ENCODE measurements at places on chromosomes 7 and 10.

DNA sequence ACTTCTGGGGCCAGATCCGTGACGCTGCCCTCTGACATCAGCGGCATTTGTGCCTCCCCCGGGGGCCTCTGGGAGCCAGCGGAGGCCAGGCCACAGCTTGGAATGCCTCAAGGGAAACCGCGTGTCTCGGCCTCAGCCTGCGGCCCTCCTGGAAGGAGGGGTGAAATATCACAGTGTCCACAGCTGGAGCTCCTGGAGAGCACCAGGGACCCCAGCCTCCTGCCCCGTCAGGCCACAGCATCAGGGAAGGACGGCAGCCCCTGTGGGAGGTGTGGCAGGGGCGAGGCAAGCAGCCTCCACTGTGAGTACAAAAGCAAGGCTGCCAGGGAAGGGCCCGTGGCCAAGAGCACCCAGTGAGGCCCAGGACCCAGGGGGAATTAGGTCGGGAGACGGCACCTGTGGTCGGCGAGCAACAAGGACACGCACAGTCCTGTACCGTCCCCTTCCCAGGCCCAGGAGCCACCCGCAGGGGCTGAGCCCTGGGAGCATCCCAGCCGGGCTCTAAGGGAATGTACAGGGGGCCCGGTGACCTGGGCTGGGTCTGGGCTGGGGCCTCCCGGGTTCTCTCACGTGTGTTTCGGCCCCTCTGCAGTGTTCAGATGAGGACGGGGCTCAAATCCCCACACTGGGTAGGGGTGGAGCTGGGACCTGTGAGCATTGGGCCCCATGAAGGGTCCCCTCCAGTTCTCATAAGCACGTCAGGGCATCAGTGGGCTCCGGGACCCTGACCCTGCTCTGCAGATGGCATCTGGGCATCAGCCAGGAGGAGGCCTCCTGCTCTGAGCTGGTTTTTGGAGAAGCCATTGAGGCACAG lies 18.7 kb upstream of the KNDC1 start:
- no peak for DNase-seq

DNA sequence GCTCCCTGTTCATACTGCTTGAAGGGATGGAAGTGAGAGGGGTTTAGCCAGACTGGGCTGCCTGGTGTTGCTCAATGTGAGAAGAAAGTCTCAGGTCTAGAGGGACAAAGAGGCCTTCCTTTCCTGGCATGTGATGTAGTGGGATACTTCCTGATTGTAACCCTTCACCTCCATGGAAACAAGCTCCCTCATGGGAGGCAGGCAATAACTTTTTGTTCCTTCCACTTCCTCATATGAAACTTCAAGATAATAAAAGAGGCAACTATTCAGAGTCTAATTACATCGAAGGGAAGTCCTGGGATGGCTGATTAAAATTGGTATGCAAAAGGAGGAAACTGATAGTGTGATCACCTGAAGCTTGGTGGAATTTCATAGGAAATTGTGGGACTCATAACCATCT lies 84.1 kb upstream of the ETV1 start:
- DNase-seq, result no peak

DNA sequence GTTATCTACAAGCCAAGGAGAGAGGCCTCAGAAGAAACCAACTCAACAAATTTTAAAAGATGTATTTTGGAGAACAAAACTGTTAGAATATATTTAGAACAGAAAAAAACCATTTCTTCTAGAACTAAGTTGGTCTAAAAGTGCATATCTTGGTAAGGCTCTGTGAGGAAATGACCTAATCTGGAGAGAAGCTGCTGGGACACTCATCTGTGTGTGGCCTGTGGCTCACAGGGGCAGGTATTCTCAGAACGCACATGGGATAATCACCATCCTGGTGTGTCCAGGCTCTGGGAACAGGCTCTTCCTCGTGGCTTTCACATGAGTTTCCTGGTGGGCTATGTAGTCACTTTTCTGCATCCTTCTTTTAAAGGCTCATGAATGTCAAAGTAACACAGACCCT lies 38.1 kb upstream of the PRSS1 start:
- no peak for DNase-seq

DNA sequence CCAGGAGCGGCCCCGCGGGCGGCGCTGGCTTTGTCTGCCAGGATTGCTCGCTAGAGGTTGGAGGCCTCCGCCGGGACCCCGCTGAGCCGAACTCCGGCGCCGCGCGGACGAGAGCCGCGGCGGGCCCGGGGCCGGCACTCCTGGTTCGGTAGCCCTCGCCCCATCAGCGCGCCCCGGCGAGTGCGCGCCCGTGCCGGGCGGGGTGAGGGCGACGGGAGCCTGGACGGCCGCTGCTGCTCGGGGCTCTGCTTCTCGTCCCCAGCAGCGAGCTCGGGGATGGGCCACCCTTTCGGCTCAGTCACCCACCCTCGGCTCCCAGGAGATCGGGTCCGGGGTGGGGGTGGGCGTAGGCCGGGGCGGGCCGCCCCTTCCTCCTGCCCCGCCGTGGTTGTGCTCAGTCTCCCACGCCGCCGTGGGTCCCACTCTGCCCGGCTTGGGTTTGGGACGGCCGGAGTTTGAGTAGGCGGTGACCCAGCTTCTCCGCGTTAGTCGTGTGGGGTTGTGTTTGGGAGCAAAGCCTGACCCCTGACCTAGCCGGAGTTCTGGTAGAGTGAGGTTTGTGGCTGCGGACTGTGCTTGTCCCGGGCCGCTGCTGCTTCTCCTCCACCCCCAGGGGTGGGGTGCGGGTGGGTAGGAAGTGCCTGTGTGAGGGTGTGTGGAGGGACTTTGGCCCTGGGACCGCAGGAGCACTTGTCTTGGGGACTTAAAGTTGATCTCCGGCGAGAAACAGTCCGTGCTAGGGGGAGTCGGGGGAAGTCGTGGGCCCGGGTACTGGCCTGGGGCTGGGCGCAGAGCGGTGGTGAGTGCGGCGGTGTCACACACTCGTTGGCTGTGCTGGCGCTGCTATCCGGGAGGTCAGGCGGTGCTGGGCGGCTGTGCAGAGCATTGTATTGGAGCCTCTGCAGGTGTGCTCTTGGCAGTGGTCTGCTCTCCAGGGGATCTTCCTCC lies 677 bp downstream of the TSPAN14 start:
- DNase-seq, result peak; percentile 65

- DNase-seq, result no peak
Measured at GRCh38 chr10:89082086-89082485, 91.5 kb downstream of the FAS start.

- no peak for DNase-seq
Measured at GRCh38 chr10:79413196-79413595, 32.2 kb downstream of the ZCCHC24 start.

- DNase-seq, result no peak
Measured at GRCh38 chr7:25722856-25723255, 429.1 kb upstream of the NFE2L3 start.

GRCh38 chr7:99143521-99143852 lies 421 bp downstream of the SMURF1 start:
- DNase-seq, result no peak

- DNase-seq, result peak; percentile 92
Measured at GRCh38 chr10:8053446-8054243, 843 bp upstream of the GATA3 start.

DNA sequence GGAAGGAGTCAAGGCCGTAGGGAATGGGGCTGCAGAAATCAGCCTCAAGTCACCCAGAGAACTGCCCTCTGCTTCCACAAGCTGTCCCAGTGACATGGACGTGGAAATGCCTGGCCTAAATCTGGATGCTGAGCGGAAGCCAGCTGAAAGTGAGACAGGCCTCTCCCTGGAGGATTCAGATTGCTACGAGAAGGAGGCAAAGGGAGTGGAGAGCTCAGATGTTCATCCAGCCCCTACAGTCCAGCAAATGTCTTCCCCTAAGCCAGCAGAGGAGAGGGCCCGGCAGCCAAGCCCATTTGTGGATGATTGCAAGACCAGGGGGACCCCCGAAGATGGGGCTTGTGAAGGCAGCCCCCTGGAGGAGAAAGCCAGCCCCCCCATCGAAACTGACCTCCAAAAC lies 50.2 kb upstream of the PDCD4 start:
- no peak for DNase-seq

DNA sequence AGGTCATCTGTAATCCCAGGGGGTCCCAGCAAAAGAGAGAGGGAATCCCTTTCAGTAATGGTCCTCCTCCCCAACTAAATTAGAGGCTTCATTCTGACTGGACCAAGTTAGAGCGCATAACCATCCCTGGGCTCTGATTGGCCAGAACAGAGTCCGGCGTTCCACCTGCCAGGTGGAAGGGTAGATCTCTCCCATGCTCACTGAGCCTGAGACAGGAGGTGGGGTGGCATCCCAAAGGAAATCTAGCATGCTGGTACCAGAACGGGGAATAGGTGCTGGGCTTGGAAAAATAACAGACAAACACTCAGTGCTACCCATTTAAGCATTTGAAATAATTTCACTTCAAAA lies 21.0 kb upstream of the TSPAN33 start:
- no peak for DNase-seq

GRCh38 chr10:105063796-105064195 lies 422.7 kb downstream of the SORCS3 start:
- peak; percentile 51 for DNase-seq

DNA sequence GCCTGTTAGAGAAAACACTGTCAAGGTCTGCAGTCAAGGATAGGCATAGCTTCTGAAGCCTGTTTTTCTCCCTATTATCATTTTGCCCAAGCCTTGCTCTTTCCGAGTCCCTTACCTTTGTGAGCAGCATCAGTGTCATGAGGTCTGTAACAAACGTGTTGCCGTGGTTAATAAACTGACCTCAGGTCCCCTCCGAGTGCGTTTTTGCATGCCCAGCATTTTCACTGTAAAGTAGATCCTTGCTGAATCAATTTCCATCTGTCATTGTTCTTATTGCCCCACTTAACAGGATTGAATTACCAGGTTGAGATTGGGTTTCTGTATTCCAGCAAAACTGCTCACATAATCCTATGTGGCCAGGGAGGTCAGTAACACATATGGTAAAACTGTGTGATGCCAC lies 110.3 kb downstream of the ZNF248 start:
- DNase-seq, result no peak

- no peak for DNase-seq
Measured at GRCh38 chr10:83723080-83723479, 416.2 kb upstream of the GHITM start.

DNA sequence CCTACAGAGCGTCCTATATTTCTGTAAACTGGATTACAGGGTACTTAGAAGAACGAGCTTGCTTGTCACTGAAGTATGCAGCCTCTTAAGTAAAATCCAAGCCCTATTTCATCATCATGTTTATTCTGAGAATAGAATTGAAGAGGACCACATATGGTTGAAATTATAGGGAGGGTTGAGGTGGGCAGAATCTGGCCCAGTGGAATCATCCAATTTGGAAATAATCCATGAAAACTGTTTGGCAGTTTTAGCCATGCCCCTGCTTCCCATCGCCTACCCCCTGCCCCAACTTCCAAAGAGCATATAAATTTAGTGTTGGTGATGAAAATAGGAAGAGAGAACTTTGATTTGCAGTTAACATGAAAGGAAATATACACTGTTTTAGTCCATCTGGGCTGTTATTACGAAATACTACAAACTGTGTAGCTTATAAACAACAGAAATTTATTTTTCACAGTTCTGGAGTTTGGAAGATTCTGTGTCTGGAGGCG lies 150.4 kb downstream of the PRKG1 start:
- no peak for DNase-seq

- DNase-seq, result no peak
Measured at GRCh38 chr7:30980194-30980593, 16.4 kb downstream of the GHRHR start.

- DNase-seq, result no peak
Measured at GRCh38 chr7:33831389-33832141, 73.8 kb upstream of the BMPER start.

DNA sequence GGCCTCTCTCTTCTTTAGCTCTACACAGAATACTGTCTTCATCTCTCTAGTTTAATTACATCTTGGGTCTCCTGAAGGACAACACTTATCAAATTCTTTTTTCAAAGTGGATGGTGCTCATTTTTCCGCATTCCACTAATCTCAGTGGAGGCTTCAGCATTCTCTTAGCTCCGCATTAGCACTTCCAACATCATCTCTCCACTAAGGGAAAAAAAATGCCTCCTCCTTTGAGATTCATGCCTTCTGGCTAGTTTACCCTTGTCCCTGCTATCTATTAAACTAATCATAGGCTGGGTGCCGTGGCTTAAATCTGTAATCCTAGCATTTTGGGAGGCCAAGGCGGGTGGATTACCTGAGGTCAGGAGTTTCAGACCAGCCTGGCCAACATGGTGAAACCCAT lies 9.2 kb downstream of the PPP3CB start:
- DNase-seq, result no peak

DNA sequence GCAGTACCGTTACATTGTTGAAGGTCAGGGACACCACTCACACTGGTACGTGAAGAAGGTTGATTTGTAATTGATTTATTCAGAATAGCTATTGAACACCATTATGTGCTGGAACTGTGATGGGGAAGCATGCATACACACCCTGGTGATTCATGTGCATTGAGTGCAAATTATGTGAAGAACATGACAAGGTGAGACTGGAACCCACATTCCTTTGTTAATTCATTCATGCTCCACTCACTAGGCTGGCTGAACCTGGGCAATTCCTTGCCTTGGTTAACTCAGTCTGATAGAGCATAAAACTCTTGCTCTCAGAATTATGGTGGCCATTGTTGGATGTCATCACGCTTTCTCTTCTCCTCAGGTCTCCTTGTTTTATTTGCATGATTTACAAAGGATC lies 67.3 kb upstream of the TPK1 start:
- no peak for DNase-seq

DNA sequence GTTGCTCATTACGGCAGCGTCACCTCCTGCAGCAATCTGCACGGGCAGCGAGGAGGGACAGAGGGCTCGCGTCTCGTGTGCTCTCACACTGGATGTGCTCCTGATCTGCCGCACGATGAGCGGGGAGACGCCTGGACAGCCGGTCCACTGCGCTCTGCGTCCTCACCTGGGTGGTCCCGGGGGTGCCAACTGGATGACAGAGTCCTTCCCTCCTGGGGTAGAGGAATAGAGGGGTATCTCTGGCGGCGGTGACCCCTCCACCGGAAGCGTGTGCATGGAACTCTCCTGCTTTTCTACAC lies 3.4 kb downstream of the FAM20C start:
- DNase-seq, result no peak

GRCh38 chr10:86439544-86439943 lies 72.9 kb upstream of the GRID1 start:
- DNase-seq, result no peak

GRCh38 chr10:125783408-125783807 lies 7.8 kb upstream of the MMP21 start:
- no peak for DNase-seq

DNA sequence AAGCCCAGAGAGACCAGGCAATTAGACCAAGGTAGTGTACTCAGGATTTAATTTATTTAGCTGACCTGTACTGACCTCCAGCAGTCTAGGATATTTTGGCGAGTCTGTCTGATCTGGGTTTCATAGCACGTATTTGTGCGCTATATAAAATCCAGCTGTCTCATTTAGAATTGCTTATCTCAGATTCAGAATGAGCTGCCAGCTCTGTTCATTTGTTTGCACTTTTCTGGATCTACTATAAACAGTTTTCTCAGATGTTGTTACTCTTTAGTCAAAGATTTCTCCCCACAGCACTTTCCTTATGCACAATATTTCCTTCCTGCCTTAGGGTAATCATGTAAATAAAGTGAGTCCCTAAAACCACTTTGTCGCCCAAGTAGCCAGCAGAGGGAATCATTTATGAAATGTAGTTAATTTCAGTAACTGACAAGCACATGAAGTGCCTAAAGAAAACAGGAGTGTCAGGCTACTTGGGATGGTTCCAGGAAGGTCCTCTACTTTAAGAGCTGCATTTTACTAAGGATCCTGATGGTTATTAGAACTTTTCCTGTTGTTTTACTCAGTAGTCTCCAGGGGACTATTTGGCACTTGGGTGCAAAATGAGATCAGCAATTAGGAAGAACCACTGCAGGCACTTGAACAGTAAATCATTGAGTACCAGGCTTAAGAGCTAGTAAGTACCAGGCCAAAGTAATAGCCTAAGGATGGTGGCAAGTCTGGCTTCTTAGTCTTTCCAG lies 226.4 kb downstream of the TWIST1 start:
- no peak for DNase-seq
